ENCODE measurements at places on chromosomes 1 and 21.

- no peak for DNase-seq
These were observed 29.0 kb downstream of the SIM2 start for GRCh38 chr21:36727866-36728265.

DNA sequence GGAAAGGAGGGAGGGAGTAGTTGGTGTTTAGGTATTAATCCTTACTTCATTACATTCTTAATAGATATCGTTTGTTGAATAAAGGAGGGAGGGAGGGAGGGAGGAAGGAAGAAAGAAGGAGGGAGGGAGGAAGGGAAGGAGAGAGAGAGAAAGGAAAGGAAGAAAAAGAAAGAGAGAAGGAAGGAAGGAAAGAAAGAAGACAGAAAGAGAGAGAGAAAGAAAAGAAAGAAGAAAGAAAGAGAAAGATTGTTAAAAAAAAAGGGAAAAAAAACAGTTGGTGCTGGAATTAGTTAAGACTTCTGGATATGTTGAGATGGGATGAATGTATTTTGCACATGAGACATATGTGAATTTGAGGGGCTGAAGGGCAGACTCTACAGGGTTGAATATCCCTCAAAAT, 44.1 kb upstream of the ZSWIM5 start:
- no peak for DNase-seq

DNA sequence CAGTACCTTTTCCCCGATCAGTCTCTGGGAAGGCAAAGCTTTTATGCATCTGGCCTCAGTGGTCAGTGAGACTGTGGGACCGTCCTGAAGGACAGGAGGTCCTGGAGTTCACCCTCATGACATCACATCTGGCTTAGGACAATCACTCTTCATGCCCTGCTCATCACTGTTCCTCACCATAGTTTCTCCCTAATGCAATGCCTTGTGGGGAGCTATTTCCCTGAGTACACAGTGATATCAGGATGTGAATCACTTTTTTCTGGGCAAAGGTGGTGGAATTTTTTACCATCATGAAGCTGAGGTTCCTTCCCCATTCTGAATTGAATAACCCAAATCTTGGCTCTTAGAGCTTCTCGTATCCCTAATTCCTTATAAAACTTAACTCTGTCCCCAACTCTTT, 34.8 kb upstream of the CFAP126 start:
- no peak for DNase-seq

DNA sequence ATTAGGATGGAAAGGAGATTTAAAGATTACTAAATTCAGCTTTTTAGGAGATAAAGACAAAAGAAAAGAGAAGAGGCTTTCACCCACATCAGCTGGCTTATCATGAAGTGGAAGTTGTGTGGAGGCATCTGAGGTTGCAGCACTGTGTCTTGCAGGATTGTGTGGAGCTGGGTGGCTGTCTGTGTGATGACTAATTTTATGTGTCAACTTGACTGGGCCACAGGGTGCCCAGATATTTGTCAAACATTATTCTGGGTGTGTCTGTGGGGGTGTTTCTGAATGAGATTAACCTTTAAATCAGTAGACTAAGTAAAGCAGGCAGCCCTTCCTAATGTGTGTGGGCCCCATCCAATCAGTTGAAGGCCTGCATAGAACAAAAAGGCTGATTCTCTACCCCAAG, 3.9 kb downstream of the KCNA10 start:
- DNase-seq = no peak

DNA sequence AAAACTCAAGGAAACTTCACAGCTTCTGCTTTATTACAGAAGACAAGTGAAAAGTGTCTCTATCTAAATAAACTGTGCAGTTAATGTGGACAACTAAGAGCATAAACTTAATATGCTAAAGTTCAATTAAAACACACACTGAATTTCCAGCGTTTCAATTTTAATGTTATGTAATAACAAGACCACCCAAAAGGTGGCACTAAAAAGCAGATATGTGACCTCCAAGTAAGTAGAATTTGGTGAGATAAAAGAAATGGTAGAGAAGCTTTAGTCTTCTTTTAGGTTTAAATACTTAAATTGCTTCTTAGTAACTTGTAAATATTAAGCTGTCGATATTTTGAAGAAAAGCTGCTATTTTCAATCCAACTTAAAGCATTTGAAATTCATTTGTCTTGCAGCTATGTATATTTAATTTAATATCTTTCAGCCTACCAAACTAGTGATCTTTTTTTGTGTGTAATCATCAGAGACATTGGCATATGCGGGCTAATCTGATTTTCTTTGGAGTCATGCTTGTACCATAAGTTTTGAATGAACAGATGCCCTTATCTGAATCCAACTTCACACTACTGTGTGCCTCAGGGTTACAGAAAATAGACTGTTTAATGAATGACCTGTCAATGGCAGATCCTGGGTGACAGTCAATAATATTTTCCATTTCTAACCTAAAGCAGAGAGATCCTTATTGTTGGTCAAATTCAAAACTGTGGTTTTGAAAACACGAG, 36.5 kb upstream of the ADAMTS1 start:
- no peak for DNase-seq

GRCh38 chr21:42595283-42596187, 57.9 kb upstream of the PDE9A start:
- no peak for DNase-seq

GRCh38 chr1:246099570-246099969, 407.5 kb downstream of the SMYD3 start:
- no peak for DNase-seq

DNA sequence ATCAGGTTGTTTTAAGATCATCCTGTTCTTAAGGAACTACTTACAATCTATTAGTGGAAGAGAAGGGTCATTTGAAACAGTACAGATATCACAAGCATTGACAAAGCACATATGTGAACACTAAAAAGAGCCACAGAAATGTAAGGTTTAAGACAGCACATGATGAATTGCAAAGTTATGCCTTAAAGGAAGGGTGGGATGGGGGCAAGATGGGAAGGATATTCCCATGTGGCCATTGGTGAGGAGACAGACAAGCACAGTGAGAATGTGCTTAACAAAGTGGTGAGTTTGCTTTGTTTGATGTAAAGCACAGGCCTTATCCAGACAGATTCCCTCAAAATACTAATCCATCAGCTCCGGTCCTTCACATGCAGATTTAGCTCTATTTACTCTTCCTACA, 151.6 kb upstream of the IVNS1ABP start:
- DNase-seq = no peak

DNA sequence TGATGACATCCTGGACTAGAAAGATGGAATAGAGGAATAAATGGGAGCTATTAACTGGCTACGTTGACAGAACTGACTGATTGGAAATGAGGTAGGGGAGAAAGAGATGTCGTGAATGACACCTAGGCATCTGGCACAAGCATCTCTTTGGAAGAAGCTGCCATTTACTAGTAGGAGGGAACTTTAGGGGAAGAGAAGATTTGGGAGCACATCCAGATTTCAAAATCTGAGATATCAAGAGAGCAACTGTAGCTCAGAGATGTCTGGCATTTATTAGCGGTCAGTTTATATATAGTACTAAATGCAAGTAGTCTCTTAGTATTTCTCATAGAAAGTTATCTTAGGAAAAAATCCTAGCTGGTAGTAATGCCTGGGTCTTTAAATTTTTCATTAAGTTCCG, 131.9 kb upstream of the C1orf105 start:
- no peak for DNase-seq

GRCh38 chr1:31626223-31627207, 9.0 kb downstream of the HCRTR1 start:
- DNase-seq = no peak

- DNase-seq = no peak
These were observed 80.8 kb downstream of the DYRK1A start for GRCh38 chr21:37447288-37447936.

DNA sequence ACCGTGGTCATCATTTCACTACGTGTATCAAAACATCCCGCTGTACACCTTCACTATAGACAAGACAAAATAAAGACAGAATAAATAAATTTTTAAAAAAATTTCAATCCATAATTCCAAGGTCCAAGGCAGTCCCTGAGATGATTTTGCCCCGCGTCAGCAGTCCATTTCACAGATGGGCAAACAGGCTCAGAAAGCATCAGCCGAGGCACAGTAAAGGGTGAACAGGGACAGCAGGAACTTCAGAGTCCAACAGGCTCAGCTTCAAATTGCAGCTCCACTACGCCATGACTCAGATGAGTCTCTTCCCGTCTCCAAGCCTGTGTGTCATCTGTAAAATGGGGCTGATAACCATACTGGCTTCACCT, 15.0 kb downstream of the MATN1 start:
- DNase-seq = no peak

DNA sequence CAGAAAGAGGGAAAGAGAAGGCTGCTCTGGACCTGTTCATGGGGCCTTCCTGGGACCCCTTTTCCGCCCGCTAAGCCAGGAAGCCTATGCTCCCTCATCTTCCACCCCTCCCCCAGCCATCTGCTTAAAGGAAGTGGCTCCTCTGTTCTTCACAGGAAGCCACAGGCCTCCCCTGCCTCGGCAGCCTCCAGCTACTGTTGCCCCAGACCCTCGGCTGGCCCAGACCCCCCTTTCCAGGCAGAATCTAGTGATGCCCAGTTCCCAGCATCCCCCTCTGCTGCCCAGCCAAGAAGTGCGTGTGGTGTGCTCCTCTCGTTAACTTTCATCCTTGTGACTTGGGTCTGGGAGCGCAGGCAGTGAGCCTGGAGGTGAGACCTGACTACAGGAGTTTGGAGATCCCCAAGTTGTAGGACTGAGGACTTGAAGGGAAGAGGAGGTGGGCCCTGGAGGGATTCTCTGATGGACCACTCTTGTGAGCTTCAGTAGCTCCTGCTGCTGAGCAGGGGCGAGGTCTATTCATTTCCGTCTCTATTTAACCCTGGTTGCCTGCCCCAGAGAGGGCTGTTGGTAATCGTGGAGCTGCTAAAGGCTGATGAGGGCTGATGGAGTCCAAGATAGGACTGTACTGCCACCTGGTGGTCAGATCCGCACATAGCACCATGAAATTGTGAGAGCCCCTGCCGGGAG, 9.1 kb downstream of the IFI6 start:
- peak; percentile 87 for DNase-seq

- no peak for DNase-seq
These were observed 74.3 kb upstream of the IFNAR2 start for GRCh38 chr21:33155422-33155821.

- no peak for DNase-seq
These were observed 21.6 kb downstream of the NSUN4 start for GRCh38 chr1:46362158-46362557.

- no peak for DNase-seq
These were observed 10.8 kb downstream of the LRRC40 start for GRCh38 chr1:70194601-70195000.

DNA sequence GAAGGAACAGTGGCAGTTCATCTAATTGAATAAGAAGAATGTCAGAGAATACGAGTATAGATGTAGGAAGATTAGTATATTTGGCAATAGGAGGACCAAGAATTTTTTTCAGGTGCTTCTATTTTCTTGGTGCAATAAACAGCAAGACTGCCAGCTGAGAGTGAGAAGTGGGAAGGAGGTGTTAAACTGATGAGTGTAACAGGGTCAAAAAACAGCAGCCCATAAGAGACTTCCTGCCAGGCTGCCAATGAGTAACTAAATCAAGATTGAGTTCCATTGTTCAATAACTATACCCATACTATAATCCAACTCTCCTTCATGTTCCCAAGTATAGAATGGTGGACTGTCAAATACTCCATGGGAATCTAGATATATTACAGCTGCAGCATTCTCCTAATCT, 28.7 kb downstream of the LYST start:
- no peak for DNase-seq

GRCh38 chr21:26914557-26914956, 52.3 kb downstream of the ADAMTS5 start:
- DNase-seq = no peak

DNA sequence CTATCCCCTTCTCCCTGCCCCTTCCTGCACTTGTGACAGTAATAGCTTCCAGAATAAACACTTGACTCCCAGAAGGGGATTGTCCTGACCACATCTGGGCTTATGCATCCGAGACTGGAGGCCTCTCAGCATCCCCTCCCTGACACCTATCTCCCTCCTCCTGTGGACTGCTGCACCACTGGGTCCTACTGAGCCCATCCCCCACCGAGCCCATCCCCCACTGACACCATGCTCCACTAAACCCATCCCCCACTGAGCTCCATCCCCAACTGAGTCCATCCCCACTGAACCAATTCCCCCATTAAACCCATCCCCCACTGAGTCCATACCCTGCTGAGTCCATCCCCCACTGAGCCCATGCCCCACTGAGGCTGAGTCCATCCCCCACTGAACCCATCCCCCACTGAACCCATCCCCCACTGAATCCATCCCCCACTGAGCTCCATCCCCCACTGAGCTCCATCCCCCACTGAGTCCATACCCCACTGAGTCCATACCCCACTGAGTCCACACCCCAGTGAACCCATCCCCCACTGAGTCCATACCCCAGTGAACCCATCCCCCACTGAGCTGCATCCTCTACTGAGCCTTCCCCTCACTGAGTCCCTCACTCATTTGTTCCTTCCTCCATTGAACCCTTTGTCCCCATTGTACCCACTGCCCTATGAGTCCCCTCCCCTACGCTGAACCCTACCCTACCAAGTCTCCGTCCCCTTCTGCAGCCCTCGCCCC, 5.6 kb downstream of the PDZK1IP1 start:
- DNase-seq = no peak

DNA sequence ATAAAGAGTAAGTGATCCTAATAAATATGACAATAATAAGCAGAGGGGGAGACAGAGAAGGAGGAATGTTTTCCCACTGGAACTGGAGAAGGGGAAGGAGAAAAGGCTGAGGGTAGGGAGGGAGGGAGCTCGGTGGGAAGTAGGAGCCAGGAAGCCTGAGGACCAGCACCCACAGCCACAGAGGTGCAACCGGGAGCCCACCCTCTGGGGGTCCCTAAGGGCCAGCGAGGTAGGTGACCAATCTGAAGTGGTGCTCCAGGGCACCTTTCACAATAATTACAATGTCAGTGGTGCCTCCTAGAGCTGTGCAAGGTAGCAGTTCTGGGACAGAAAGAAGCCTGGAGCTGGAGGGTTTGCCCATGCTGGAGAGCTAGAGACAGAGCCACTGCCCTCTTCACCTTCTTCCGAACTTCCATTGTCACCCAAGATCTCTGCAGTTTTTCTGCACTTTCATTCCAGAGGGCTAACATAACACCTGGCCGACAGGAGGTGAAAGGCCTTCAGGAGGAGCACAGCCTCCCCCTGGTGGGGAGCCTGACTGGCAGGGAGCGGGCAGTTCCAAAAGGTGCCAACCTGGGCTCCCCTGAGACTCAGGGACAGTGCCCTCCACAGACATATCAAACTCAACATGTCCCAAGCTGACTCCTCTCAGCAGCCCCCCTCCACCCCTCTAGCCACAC, 4.1 kb upstream of the AHCYL1 start:
- no peak for DNase-seq

DNA sequence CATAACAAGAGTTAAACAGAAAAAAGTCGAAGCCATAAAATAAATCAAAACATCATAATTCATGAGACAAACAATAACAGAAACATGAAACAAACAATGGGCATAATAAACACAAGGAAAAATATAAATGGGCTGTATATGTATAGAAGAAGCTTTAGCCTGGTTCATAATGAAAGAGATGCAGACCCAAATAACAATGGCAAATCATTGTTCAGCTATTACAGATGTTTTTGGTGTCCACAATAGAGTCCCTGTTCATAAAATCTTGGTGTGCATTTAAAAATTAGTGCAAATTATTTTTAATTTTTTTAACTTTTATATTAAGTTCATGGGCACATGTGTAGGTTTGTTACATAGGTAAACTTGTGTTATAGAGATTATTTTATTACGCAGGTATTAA, 1185.9 kb upstream of the B3GALT2 start:
- DNase-seq = no peak
